ENCODE measurements at places on chromosomes 16 and 17.

DNA sequence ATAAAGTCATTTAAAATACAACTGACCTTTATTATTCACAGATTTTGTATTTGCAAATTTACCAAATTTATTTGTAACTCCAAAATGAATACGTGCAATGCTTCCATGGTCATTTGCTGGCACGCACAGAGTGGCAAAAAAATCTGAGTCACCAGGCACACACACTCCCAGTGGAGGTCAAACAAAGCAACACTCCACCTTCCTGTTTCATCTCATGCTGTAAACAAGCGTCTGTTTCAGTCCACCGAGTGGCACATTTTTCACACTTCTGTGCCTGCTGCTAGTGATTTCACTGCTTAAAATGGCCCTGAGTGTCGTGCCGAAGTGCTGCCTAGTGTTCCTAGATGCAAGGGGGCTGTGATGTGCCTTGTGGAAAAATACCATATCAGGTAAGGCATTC lies 17.8 kb upstream of the ITGAE start:
- DNase-seq: no peak

- no peak for DNase-seq
Observed at GRCh38 chr16:79042886-79043285, 557.7 kb downstream of the MAF start.

GRCh38 chr16:83831456-83831987 lies 23.7 kb downstream of the HSBP1 start:
- DNase-seq: no peak

DNA sequence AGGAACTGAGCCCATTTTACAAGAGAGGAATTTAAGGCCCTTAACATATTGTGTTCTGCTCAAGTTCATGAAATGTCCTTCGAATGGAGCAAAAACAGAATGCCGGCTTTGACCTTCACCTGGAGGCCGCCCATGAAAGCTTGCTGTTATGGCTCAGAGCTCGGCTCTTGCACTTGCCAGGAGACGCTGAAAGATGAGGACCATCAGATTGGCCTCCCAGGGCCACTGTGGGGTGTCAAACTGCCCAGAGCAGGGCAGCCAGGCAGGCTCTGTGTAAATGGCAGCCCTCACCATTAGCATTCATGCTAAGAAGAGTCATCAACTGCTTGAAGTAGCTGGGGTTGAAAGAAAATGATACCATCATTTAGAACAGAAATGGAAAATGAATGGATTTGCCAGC lies 39.3 kb downstream of the IL21R start:
- DNase-seq: no peak

DNA sequence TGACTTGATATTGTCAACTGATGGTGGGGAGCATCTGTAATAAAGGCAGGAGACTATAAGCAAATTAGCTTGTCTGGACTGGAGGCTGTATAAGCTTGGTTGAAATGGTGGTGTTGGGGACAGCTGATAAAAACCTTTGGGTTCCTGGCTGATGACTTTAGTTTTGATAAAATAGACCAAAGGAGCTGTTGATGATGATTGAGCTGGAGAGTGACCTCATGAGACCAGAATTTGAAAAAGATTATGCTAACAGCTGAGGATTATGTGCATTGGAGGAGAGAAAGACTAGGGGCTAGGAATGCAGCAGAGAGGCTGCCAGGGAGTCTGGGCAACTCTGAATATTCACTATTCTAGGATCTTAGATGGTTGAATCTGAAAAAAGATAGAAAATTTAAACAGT lies 8.7 kb upstream of the CDC27 start:
- DNase-seq: no peak

- DNase-seq: no peak
Observed at GRCh38 chr17:21269394-21269793, 15.1 kb upstream of the MAP2K3 start.

DNA sequence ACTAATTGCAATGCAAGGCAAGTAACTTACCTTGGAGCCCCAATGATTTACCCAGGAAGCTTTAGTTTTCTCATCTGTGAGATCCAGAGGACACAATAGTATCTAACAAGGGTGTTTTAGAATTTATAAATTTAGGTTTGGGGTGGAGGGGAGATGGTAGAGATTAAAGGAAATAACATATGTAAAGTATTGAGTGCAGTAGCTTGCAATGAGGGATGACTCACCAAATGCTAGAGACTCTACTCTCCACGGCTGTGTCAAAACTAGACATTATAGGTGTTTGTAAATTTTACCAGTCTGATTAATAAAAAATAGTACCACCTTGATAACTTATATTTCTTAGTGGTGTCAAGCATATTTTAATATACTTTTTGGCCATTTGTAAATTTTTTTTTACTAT lies 3.7 kb upstream of the ABCA9 start:
- DNase-seq: no peak

All from adipocyte (in vitro differentiated cells).